ENCODE measurements at places on chromosomes 2 and 18.

- DNase-seq: no peak
Observed at GRCh38 chr2:111884592-111884964, 585 bp upstream of the ANAPC1 start.

DNA sequence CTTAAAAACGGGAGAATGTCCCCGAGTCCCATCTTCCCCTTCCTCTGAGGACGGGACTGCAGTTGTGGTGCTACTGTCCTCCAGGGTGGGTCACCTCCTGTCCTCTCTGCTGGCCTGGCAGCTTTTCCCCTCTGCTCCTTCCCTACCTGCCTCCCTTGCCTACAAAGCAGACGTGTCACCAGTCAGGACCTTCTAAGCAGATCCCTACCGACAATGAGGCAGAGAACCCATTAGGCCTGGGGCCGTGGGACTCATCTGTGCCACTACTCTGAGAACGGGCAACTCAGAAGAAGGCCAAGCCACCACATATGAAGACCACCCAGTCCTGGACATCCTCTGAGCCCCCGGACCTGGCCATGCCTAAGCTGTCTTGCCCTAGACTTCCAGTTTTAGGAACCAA, 103.0 kb upstream of the TEX51 start:
- no peak for DNase-seq

DNA sequence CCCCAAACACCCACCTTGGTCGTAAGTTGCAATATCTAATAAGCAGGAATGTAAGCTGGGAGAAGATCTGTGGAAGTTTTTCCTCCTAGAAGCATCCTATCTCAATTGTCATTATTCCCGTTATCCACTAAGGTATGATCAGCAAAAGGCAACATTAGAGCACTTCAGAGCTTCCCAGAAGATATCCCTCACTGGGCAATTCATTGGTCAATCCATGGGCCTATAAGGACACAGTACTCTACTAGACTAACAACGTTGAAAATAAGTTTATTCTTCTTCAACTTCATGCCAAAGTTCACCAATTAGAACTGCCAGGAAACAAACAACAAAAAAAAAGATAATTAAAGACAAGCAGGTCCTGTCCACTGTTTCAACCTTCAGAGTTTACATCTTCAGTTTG, 433.0 kb upstream of the POU3F3 start:
- no peak for DNase-seq

DNA sequence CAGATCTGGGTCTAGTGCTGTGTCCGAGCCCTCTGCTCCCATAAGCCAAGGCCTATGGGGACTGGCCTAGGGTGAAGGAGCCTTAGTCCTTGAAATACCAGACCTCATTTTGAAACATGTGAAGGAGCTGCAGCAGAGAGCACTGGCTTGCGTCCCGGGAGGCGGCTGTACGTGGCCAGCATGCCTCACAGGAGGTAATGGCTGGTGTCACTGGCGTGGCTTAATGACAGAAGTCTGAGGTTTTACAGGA, 72.7 kb upstream of the OTOS start:
- DNase-seq: no peak

DNA sequence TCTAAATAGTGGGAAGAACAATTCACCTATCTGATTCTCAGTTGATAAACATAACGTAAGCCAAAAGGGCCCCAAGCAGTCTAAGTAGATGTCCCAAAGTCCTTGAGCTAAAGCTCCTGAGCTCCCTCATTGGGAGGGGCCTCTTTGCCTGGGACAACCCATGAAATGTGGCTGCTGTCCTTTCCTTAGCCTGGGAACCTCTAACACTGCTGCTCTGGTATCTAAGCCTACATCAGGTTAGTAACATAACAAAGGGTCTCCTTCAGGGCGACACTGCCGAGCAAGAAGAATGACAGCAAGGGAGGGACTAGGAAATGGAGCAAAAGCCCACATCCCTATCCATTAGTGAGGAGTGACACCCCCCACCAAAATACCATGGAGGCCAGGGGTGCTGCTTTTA, 98.3 kb downstream of the MAPRE2 start:
- no peak for DNase-seq

DNA sequence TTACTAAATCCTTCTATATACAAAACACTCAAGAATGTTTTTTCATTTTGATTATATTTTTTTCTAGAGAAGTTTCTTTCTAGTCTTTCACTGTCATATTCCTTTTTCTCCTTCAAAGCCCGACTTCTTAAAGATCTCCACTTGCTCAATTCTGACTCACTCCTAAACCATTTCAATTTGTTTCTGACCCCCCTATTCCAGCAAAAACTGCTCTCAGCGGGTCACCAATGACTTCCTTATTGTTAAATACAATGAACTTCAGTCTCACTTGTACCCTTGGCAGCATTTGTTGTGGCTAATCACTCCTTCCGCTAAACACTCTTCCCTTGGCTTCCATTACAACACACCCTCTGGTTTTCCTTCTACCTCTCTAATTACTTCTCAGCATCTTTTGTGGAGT, 111.1 kb upstream of the RBBP8 start:
- DNase-seq: no peak

DNA sequence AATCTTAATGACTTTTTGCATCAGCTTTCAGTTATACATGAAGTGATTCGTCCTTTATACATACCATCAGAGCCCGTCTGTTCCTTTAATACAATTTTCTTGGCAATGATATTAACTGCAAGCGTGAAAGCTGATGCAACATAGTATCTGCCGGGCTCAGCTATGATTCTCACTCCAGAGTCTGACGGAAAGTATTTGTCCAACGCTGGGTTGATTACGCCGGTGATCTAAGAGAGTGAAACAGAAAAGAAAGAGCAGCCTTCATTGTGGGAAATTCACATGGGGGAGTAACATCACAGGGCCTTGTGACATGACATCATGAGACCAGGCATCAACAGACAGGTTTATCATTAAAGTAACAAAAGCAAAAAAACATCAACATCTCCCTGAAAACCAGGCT, 6.2 kb downstream of the ODC1 start:
- no peak for DNase-seq

DNA sequence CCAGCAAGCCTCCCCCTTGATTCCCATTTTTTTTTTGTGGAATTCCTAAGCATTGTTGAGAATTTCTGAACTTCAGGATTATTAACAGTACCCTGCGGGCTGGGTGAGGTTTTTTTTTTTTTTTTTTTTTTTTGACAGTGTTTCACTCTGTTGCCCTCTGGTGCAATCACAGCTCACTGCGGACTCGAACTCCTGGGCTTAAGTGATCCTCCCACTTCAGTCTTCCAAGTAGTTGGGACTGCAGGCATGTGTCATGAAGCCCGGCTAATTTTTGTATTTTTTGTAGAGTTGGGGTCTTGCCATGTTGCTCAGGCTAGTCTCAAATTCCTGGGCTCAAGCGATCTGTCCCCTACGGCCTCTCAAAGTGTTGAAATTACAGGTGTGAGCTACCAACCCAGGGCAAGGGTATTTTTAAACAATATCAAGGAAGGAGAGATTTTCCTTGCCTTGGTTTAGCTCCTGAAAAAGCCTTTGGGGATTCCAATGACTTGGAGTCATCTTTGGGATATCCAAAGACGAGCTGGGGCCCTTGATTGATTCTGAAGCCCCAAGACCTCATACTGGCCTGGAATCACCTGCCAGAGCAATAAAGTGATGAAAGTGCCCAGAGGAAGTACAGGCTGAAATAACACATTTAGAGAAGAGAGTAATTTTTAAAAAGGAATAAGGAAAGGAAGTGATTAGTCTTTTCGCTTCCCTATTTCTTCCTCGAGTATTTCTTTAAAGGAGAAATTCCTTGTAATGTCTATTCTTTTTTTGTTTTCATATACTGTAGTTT, 240.2 kb downstream of the TGIF1 start:
- no peak for DNase-seq

DNA sequence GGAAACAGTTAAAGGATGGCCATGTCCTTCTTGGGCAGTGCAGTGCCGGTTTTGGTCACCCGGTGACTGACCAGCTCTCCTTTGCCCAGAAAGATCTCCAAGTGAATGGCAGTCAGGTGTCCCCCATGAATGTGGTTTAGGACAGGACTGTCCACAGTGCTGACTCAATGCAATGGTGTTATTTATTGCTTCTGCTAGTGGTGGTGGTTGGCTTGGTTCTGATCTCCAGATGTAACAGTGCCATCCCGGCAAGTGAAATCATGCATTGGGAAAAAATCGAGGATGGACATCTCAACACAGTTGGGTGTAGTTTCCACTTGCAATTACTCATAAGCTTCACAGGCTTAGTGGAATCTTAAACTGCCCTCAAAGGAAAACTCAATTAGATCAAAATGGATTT, 81.9 kb downstream of the TGOLN2 start:
- DNase-seq: no peak

- DNase-seq: no peak
Observed at GRCh38 chr2:16653799-16654198, 11.8 kb downstream of the CYRIA start.

- DNase-seq: no peak
Observed at GRCh38 chr2:95393901-95394300, 8.6 kb upstream of the FAHD2A start.

- no peak for DNase-seq
Observed at GRCh38 chr18:36196238-36196995, 9.1 kb downstream of the MOCOS start.

- DNase-seq: no peak
Observed at GRCh38 chr2:239676716-239677452, 276.1 kb upstream of the HDAC4 start.

DNA sequence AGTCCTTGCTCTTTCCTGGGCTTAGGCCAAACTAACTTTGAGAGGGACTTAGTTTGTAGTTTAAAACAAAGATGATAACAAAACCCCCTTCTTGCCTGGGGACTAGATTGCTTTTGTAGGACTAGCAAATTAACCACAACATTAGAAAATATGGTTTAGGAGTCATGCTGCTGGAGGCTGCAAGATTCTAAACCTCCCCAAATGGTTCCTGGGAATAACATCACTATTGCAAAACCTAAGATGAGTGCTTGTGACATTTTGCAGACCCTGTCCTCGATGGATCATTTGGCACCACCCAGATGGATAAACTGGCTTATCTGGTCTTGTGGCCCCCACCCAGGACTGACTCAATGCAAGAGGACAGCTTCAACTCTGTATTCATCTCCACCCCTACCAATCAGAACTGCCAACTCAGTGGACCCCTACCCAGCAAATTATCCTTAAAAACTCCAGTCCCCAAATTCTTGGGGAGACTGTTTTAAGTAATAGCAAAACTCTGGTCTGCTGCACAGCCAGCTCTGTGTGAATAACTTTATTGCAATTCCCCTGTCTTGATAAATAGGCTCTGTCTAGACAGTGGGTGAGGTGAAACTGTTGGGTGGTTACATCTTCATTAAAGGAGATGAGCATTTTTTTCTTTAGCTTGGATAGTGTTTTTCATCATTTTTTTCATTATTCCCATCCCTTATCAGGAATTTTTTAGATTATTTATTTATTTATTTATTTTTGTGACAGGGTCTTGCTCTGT, 58.9 kb downstream of the SPTBN1 start:
- no peak for DNase-seq

DNA sequence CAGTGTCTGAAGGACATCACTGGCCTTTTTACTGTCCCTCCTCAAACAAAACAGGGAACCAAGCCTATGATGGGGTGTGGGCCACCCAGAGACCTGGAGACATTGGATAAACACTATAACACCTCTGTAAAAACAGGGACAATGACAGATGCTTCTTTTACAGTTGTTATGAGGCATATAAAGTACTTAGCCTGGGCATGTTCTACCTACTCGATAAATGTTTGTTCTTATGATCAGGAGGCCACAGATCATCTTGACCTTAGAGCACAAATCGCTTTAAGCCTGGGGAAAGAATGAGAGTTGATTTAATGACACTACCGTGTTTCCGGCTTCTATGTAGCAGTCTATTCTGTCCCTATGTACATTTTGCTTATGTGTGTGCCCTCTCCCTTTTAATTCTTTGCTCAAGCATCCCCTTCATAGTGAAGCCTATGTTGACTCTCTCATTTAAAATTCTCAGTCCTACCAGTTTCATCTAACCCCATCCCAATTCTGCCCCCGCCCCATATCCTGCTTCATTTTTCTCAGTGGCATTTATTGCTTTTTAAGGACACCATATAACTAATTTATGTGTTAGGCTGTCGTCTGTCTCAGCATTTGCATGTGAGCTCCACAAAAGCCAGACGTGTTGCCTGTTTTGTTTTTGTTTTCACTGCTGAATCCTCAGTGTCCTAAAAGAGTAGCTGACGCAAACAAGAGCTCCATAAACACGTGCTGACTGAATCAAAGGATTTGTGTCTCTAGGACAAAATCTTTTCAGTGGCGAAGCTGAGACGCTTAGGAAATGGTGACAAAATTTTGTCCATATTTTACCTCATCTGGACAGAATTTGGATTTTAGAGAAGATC, 182.3 kb upstream of the ST6GAL2 start:
- no peak for DNase-seq

- DNase-seq: no peak
Observed at GRCh38 chr2:109558076-109558882, 55.5 kb downstream of the SEPTIN10 start.

- no peak for DNase-seq
Observed at GRCh38 chr2:44218771-44219170, 50.1 kb downstream of the PPM1B start.

DNA sequence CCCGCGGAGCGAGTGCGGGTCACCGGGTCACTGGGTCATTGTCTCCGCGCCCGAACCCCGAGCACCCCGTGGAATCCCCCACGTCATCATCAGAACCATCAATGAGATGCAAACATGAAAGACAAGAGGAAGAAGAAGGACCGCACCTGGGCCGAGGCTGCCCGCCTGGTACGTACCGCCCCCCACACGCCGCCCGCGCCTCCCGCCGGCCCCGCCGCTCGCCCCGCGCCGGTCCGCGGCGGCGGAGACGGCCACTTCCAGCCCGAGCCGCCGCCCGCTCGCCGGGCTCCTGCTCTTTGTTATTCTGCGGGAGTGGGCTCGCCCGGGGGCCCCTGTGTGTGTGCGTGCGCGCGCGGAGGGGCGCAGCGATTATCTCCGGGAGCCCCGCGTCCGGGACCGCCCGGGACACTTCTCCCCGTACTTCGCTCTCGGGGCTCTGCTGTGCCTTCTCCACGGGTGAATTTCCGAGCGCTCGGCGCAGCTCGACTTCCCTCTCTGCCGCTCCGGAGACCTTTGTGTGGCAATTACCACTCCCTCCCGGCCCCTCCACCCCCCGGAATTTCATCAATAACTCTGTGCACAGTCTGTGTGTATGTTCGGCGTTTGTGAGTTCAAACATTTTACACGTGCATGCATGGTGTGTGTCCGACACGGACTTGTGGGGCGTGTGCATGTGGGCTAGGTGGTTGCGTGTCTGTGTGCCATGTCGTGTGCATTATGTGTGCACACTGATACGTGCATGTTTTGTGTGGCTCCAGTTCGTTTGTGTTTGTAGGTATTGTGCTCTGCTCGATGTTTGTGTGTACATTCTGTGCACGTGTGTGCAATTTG, 714 bp downstream of the ASXL3 start:
- no peak for DNase-seq

GRCh38 chr2:9258953-9259399, 52.4 kb downstream of the ASAP2 start:
- no peak for DNase-seq

GRCh38 chr18:75229437-75229836, 18.8 kb downstream of the TSHZ1 start:
- DNase-seq: no peak

DNA sequence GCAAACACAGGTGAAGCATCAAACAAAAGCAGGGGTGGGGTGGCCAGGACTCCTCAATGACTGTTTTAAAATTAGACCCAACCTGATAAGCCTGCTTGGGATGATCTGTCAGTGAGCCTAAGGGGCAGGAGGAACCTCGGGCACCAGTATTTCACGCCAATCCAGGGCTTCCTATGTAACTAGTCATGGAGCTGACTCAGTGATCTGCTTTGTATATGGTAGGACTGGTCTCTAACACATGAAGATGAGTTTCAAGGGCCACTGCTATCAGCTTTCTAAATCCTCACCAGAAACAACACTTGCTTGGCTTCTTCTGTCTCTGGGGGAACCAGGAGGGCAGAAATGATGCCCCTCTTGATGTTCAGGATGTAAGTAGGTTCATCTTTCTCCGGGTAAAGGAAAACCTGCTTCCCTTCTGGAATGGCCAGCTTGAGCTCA, 6.2 kb downstream of the APOB start:
- no peak for DNase-seq
